Activated CD4-positive, alpha-beta T cell treated with anti-CD3 and anti-CD28 coated beads, Interleukin-2, amount 10 ng/mL, durations not matched to agents 7 days and 5 days (primary cell): ENCODE measurements at places on chromosomes 5 and 9. TPM values are rescaled to one million over a fixed set of nuclear protein-coding genes. Genes with fewer than 3 reads are reported as not detected.

Gene SLC25A48
- not detected for total RNA-seq

Gene F2RL2
- not detected for total RNA-seq

Gene ARHGEF37
- total RNA-seq = 0.37 TPM

Gene SPINK1
- total RNA-seq = not detected

Gene CCNJL
- total RNA-seq = not detected

Gene FAM200C
- total RNA-seq = 0.73 TPM

Gene OR1J2
- not detected for total RNA-seq

Gene PCDHGB2
- 0.10 TPM for total RNA-seq

Gene FOXD4L4
- total RNA-seq = 0.37 TPM

Gene IFNA16
- total RNA-seq = not detected

Gene SNCAIP
- total RNA-seq = not detected

Gene JAKMIP2
- total RNA-seq = 5.3 TPM

Gene TSSK1B
- not detected for total RNA-seq

Gene OTP
- not detected for total RNA-seq

Gene CRHBP
- total RNA-seq = 0.27 TPM

Gene ROPN1L
- 4.1 TPM for total RNA-seq

Gene WDR38
- not detected for total RNA-seq

Gene MELK
- total RNA-seq = 66.0 TPM

Gene GARIN3
- not detected for total RNA-seq

Gene ANGPTL2
- total RNA-seq = not detected

Gene GPR151
- not detected for total RNA-seq

Gene IRX1
- not detected for total RNA-seq

Gene PCDHGB4
- total RNA-seq = not detected

Gene MLANA
- total RNA-seq = not detected

Gene NPR3
- total RNA-seq = not detected

Gene GNA14
- total RNA-seq = not detected

Gene PCDHGB6
- not detected for total RNA-seq

Gene ADGRD2
- total RNA-seq = not detected

Gene PRRC2B
- 303 TPM for total RNA-seq

Gene ST8SIA4
- 36.1 TPM for total RNA-seq

Gene CCNI2
- 6.2 TPM for total RNA-seq

Gene FGFR4
- total RNA-seq = 0.64 TPM

Gene SIT1
- total RNA-seq = 202 TPM

Gene KLF9
- total RNA-seq = 11.3 TPM

Gene EGFLAM
- not detected for total RNA-seq

Gene LCN1
- total RNA-seq = not detected

Gene ZMYND19
- 26.5 TPM for total RNA-seq

Gene TRAF2
- 39.4 TPM for total RNA-seq
